ENCODE measurements at places on chromosomes 5 and 9.
A peak's percentile ranks its signal among the peaks of the same experiment; 100 is the strongest.

DNA sequence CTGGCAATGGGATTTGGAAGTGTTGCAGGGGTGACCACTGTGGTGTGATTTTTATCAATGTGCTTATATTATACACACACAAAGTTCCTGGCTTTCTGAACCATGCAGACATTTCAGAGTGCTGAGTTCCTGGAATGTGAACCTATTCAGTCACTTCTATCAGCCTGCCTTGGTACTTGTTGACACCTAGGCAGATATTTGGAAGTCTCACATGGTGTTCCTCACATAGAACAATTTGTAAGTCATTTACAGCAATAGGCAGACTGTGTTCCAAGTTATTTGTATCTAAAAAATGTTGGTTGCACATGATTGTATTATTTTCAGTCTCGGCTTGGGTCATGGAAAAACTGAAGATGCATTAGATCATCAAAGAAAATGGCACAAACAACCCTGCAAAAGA, 182.2 kb downstream of the SREK1 start:
- DNase-seq: peak; percentile 8

DNA sequence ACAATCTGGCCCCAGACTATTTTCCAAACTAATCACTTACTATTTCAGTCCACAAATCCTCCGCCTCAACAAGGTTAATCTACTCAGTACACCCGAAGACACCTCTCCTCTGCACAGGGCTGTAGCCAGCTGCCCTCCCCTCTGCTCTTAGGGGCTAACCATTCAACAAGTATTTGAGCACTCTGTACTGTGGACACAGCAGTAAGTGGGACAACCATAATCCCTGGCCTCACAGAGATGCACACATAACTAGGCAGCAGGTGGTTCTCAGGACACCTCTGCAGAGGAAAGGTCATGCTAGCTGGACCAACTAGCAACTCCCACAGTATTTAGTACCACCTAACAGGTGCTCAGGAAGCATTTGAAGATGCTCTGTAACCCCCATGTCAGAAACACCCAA, 5.5 kb downstream of the CAMSAP1 start:
- no peak for DNase-seq

DNA sequence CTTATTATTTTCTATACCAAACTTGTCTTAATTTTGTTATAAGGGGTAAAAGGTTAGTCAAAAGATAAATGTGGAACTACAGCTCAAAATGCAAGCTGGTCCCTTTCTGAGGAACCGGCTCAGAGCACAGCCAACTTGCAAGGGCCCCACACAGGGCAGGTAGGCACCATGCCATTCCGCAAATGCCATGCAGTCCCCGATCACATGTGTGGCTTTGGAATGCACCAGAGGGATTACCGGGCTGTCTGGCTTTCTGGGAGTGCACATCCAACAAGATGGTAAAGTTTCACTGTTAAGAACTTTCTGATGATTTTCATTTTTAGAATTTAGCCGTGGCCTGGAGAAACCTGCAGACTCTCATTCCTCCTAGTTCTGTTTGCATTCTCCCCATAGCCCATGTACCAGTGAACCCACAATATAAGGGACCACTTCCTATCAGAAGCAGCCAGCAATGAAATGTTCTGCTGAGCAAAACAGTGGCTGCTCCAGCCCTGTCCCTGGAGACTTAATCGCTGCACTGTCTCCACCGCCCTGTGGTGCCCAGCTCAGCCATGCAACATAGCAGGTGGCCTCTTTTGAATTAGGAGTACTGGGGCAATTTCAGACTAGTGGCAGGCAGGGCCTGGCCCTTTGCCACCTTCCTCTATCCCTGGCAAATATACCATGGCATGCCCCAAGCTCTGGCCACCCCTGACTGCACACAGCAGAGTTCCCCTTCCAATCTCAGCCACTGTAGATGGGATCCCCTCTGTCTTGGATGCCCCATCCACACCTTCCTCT, 11.4 kb downstream of the SHB start:
- DNase-seq: no peak

DNA sequence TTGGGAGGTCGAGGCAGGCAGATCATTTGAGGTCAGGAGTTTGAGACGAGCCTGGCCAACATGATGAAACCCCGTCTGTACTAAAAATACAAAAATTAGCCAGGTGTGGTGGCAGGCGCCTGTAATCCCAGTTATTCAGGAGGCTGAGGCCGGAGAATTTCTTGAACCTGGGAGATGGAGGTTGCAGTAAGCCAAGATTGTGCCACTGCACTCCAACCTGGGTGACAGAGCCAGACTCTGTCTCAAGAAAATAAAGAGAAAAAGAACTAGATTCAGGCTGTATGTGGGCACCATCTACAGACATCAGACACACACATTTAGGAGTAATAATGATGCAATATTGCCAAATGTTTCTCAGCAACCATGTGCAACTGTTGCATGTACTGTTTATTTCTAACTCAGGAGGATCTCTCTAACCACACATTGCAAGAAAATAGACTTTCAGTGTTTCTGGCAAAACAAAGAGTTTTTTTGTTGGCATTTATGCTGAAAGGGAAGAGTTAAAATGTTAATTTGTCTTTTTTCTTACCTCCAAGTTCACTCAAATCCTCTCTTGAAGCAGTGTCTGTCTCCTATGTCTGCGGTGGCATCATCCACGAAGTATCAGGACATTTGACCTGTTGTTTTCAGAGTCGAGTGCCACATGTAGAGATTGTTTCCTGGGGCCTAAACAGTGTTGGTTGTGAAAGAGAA, 5.1 kb upstream of the ORM1 start:
- DNase-seq: peak; percentile 87

DNA sequence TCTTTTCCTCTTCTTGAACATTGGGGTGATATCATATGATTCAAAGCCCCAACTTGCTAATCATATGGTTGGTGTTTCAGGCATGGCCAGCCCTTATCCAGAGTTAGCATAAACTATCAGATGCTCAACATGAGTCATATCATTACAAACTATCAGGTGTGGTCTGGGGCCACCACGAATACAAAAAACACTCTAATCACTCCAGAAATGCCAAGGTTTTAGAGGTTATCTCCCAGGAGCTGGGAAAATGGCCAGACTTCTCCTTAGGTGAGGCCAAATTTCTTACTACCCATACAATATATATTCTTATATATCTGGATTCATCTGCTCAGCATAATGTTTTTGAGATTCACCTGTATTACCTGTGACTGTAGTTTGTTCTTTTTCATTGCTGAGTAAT, 210.5 kb downstream of the CCDC171 start:
- DNase-seq: no peak

- DNase-seq: no peak
Measured at GRCh38 chr5:62896121-62896893, 317.7 kb downstream of the LRRC70 start.

- DNase-seq: no peak
Measured at GRCh38 chr9:84655447-84655846, 14.1 kb upstream of the NTRK2 start.

DNA sequence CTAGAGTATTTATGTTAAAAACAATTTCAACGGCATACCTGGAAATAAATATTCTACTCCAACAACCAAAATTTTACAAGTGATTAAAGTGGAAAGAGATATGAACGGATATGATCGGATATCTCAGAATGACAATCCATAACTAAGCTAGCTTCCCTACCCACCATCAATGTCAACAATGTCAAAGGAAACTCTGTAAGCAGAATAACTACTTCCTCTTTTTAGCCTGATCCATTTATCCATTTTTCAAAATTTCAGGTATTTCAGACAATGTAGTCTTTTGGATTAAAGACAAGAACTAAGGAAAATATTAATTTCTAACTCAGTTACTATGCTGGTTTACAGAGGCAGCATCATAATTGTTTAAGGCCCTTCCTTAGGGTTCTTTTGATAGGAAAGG, 188.7 kb downstream of the DENND1A start:
- DNase-seq: no peak

GRCh38 chr5:157670662-157671591, at the start of gene C5orf52:
Gene C5orf52, plus strand, starts transcription at chr5:157671533. Its CDS starts 82 bp downstream, at chr5:157671615.
- DNase-seq: peak; percentile 21

DNA sequence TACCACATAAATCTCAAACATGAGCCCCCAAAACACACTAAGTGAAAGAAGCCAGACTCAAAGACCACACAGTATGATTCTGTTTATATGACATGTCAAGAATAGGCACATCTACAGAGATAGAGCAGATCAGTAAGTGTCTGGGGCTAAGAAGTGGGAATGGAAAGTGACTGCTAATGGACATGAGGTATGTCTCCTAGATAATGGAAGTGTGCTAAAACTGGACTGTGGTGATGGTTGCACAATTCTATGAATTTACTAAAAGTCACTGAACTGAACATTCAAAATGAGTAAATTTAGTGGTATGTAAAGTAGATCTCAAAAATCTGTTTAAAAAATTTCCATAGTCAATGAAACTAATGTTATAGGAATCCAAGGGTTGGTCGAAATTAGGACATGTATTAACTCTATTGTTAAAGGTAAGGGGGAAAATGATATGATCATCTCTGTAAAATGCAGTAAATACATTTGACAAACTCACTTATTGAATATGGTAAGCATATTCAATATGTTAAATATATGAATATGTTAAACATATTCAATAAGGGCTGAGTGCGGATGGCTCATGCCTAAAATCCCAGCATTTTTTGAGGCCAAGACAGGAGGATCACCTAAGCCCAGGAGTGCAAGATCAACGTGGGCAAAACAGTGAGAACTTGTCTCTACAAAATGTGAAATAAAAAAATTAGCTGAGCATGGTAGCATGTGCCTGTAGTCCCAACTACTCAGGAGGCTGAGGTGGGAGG, 51.7 kb downstream of the NUP155 start:
- no peak for DNase-seq

GRCh38 chr9:137286975-137287383, 9.5 kb downstream of the TOR4A start:
- peak; percentile 56 for DNase-seq

DNA sequence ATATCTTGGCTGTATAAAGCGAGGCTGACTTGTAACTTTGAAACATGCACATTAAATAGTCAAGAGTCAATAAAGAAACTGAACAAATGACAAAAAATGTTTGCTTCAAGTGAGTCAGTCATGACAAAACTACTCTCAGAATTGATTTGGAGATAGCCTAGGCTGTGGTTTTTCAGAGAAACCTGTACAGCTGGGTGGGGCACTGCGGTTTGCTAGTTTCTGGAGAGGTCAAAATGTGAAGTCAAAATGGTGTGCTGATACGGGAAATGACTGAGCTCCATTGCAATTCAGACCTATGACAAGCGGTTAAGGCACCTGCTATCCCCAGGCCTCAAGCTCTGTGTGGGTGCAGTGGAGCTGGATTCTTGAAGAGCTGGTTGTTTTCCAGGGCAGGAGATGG, 10.3 kb upstream of the CD180 start:
- peak; percentile 62 for DNase-seq

GRCh38 chr5:153352685-153353219, 137.7 kb upstream of the GRIA1 start:
- DNase-seq: no peak

DNA sequence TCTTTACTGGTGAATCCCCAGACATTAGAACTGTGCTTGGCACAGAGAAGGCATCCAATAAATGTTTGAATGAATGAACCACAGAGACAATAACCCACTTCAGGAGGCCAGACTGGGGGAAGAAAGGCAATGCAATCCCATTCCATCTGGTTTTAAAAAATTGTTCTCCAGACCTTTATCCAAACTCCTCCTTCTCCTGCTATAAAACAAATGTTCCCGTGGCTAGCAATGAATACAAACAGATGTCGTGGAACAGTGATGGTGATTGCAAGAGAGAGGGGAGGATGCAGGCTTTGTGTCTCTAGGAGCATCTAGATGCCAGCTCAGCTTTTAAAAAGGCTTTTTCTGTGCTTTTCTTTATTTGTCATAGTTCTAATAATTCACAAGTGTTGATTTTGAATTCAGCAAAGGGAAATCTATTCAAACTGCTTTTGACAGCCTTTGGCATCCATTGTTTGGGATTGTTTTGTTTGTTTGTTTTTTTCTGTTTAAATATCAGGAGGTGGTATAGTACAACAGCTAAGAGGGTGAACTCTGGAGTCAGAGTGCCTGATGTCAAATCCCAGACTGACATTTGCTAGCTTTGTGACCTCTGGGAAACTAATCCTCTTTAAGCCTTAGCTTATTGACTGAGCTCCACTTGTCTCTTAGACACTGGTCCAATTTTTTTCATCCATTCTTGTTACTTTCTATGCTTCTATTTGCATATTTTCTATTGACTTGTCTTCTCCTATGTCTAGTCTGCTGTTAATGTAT, 59.1 kb downstream of the TNFSF15 start:
- DNase-seq: peak; percentile 48

DNA sequence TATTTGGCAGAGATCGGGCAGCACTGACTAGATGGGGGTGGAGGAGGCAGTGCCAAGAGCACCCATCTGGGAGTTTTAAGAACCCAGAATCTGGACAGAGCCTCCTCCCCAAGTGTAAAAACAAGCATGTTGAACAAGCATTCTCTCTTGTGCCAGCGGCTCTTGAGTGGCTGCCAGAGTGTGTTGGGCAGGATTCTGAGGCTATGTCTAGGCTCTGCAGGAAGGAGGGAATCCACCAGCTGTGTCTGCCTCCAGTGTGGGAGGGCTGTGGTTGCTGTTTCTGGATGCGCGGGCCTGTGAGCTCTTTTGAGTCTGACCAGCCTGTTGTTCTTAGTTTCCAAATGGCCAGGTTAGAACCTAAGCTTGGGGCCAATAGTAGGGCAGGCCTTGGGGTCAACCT, 39.8 kb downstream of the HMCN2 start:
- peak; percentile 3 for DNase-seq

Data from fibroblast of the aortic adventitia (primary cell).